ENCODE measurements at places on chromosomes 1 and 21.
A peak's percentile ranks its signal among the peaks of the same experiment; 100 is the strongest.

DNA sequence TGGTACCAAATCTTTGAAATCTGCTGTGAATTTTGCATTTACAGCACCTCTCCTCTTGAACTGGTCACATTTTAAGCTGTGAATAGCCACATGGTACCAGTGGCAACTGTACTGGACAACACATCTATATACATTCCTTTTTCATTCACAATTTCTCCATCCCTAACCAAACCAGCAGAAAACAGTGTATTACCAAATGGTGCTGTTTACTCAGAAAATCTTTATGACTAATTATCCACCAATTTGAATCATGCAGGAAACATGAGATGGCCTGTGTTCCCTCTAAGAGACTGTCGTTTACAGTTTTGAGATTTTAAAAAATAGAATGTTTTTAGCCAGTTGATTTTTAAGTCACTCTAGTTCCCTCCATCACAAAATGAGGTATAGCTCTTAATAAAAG lies 17.6 kb upstream of the CCT8 start:
- DNase-seq = peak; percentile 76

DNA sequence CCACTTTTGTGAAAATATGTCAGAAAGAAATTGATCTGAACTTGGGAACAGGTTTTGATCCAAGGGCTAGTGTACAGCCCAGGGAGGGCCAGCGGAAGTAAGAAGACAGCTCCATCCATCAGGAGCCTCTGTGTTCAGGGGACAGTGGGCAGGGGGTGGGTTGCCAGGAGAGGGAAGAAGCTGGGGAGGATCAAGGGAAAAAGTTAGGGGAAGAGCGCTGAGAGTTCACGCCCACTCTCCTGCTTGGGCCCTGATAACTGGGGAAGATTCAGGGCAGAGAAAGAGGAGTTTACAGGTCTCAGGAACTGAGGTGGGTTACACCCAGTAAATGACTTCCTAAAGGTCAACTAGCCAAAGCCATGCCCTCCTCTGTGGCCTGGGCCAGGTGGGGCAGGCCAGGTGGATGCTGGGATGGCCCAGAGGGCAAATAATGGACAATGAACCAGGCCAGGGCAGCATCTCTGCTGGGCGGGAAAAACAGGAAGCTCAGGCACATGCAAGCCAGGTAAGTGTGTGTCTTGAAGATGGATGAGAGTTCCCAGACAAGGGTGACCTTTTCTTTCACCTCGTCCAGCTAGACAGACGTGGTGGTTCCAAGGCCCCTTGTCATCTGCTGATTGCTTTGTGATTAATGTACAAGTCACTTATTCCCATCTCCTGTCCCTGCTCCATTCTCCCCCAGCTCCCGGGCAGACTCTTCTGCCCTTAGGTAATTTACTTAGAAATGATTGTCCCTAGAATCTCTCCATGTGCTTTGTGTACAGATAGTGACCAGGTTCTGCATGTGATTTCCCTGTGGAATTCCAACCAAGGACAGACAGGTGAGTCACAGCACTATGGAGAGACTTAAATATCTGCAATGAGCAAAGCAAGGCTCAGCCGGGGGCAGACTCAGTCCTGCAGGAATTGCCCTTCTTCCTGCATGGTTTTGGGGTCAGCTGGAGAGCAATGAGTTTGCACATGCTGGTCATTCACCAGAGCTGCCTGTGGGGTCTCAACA lies 57.0 kb downstream of the MDM4 start:
- DNase-seq = no peak

DNA sequence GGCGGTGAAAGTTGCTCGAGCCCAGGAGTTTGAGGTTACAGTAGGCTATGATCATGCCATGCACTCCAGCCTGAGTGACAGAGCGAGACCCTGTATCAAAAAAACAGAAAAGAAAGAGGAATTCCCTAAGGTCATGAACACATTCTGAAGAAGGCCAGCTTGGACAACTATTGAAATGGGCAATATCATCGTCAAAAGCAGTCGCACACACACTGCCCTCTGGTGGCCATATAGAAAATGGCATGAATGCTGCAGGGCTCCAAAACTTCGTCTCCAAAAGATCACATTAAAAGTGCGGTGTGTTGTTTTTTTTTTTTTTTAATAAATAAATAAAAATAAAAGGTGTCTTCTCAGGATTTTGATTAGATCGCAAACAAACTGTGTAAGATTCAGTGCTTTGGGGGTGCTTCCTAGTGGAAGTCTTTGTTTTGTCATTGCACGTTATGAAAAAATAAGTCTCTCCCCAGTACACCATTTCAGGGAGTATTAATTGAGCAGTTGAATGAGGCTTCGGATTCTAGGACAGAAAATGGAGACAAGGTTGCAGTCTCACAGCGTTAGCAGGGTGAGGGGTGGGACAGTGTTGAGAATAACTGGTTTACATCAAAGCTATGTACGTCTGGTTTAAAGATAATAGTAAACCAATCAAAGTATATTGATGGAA lies 87.5 kb upstream of the FMN2 start:
- peak; percentile 26 for DNase-seq

DNA sequence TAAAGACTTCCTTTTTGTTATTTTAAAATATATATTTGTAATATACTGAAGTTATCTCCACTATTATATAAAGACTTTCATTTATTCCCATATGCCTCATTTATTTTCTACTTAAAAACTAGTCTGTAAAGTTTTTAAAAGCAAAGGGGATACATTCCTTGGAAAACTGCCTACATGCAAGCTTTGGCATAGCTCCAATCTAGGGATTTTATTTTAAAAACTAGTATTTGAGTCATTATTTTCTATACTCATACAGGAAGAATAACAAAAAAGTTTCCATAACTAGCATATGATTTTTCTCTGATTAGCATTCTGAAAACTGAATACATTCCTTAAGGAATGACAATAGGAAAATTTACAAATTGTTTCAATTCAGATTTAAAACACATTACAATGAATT lies 88.9 kb downstream of the COL24A1 start:
- peak; percentile 53 for DNase-seq

GRCh38 chr1:51410568-51411460 lies 80.5 kb upstream of the TTC39A start:
- DNase-seq = peak; percentile 20

GRCh38 chr1:112393631-112393974 lies 2.4 kb upstream of the CTTNBP2NL start:
- DNase-seq = peak; percentile 82

DNA sequence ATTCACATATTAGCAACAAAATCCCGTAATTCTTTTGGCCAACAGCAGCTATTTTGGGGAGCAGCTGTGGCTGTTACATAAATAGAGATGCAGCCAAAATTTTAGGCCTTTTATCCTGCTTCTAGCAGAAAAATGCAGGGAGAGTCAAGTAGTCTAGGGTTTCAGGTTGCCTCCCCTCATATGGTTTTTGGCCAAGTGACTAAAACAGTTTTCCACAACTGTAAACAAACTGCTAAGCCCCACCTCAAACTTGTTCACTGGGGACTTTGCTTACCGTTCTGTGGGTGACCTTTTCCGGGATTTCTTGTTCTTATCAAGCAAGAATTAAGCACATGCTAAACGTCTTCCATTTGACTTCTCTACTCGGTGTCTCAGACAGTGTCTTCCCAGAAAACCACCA lies 133.4 kb downstream of the EDEM3 start:
- peak; percentile 86 for DNase-seq

GRCh38 chr1:113998361-113998760 lies 19.1 kb downstream of the OLFML3 start:
- DNase-seq = peak; percentile 66

GRCh38 chr1:156816561-156817328 lies at the start of gene SH2D2A:
Gene SH2D2A (minus strand): TSS chr1:156816848. CDS start chr1:156816708, 140 bp downstream.
- DNase-seq = peak; percentile 67

DNA sequence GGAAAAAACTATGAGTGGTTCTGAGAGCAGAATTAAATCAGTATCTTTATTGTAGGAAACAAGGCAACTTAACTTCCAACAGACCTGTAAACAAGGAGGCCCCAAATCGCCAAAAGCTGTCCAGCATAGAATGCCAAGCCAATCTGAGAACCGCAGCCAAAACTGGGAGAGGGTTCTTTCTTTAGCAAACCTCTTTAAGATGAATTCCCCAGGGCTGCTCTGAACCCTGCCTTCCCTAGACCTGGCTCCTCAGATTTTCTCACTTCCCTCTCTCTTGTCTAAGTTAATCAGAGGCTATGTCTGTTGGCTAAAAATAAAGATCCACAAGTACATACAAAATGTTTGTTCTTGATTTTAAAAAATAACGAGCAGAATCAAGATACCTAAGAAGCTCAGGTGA lies 141.4 kb downstream of the SMYD3 start:
- no peak for DNase-seq

DNA sequence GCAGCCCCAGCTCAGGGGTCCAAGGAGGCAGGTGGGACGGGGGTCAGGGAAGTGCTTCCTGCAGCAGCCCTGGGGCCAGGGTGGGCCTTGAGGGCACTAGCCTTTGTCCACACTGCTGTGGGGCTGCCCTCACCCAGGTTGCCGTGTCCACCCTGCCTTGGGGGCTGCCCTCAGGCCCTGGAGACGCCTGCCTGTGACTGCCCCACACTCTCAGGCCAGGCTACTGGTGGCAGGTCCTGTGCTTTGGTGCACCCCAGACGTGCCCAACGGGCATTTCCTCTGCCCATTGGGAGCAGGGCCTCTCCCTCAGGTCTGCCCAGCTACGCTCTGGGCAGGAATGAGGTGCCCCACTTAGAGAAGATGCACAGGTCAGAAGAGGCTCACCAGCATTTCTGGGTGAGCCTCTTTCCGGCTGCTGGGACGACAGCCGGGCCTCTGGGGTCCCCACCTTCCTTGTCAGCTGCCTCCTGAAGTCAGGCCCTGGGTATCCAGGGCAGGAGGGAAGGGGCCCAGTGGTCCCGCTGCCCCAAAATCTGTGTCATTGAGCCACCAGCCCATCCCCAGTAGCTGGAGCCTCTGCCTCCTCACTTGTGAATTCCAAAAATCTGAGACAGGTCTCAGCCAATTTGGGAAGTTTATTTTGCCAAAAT lies 2.7 kb upstream of the MMEL1 start:
- DNase-seq = no peak

DNA sequence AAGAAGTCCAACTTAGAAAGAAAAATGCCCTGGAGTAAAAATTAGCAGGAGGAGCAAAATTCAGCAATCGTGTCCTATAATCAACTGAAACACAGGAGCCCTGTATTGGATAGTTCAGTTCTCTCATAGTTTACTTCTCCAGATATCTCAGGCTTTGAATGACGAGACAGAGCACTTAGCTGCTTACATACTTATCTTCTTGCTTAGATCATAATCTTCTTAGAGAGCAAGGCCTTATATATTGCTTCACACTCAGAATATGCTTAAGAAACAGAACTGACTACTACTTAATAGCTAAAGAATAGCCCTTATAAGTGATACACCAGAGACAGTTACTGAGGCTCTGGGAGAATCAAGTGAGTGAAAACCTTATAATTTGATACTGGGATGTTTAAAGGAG lies 38.9 kb downstream of the TOR3A start:
- DNase-seq = no peak

DNA sequence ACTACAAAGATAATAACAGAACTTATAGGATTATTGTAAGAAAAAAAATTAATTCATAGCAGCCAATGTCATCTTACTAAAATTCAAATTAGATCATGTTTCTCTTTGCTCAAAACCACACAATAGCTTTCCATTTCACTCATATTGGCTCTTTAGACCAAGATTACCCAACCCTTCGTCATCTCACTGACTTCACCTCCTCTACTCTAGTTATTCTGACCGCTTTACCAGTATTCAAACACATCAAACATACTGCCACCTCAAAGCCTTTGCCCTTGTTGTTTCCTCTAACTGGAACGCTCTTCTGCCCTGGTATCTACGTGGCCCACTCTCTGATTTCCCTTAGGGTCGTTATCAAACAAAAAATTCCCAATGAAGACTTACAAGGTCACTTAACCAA lies 1.7 kb downstream of the ANGPTL3 start:
- no peak for DNase-seq

DNA sequence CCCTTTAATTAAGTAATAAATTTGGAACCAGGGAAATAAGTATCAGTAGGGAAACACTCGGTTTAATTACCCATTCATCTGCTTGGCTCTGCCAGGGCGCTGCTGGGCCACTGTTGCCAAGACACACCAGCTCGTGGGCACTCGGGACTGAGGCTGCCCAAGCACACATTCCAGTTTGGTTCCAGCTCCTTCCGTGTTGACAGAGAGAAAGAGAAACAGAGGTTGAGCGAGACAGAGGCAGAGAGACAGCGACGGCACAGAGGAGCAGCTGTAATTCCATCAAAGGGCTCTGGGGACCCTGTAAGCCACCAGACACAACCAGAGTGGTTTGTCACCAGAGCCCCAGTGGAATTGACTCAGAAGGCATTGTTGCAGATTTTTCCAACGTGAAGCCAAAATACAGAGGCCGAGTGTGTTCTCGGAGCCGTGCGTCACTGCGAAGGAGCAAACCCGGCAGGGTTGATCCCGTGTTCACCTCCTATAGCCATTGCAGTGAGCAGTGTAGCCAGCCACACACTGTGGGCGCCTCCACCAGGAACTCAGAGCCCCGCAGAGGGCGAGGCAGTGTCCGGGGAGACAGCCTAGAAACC lies 33.5 kb downstream of the SYF2 start:
- DNase-seq = no peak

DNA sequence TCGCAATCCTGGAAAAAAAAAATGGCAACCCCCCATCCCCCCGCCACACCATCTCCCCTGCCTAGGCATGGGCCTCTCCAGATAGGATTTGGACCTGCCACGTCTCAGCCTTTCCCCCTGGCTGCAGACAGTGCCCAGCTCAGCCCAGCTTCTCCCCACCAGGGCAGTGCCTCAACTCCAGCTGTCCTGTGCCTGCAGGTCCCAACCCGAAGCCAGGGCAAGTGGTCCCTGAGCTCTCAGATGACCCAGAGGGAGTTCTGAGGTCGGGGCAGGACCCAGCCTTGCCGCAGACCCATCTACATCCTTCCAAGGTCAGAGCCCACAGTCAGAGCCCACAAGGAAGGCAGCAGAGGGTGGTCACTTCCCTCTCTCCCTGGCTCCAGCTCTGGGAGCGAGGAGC lies 86.7 kb upstream of the POU3F1 start:
- DNase-seq = no peak

- no peak for DNase-seq
Measured at GRCh38 chr1:9833632-9834031, 9.9 kb upstream of the CLSTN1 start.

- peak; percentile 76 for DNase-seq
Measured at GRCh38 chr1:17802164-17802563, 47.0 kb downstream of the ACTL8 start.

GRCh38 chr1:23018661-23019093 lies 591 bp upstream of the KDM1A start:
- DNase-seq = no peak

DNA sequence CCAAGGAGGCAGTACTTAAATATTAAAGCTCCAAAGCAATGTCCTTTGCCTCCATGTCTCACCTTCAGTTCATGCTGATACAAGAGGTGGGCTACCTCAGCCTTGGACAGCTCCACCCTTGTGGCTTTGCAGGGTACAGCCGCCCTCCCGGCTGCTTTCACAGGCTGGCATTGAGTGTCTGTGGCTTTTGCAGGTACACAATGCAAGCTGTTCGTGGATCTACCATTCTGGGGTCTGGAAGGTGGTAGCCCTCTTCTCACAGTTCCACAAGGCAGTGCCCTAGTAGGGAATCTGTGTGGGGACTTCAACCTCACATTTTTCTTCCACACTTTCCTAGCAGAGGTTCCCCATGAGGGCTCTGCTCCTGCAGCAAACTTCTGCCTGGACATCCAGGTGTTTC lies 324.8 kb downstream of the COL11A1 start:
- DNase-seq = no peak

GRCh38 chr1:11462224-11462923 lies 16.6 kb upstream of the DISP3 start:
- no peak for DNase-seq

GRCh38 chr1:17507915-17508314 lies 31.6 kb upstream of the ARHGEF10L start:
- no peak for DNase-seq

GRCh38 chr1:33387625-33388024 lies 43.3 kb downstream of the PHC2 start:
- DNase-seq = peak; percentile 88
